ENCODE measurements at places on chromosomes 7 and 10. TPM values are rescaled to one million over a fixed set of nuclear protein-coding genes. Genes with fewer than 3 reads are reported as not detected.

GRCh38 chr10:90417476-90418210 is 440.2 kb downstream of the HTR7 start:
- no peak overlapping the region for H3K27ac ChIP-seq
- DNase-seq = no peak

DNA sequence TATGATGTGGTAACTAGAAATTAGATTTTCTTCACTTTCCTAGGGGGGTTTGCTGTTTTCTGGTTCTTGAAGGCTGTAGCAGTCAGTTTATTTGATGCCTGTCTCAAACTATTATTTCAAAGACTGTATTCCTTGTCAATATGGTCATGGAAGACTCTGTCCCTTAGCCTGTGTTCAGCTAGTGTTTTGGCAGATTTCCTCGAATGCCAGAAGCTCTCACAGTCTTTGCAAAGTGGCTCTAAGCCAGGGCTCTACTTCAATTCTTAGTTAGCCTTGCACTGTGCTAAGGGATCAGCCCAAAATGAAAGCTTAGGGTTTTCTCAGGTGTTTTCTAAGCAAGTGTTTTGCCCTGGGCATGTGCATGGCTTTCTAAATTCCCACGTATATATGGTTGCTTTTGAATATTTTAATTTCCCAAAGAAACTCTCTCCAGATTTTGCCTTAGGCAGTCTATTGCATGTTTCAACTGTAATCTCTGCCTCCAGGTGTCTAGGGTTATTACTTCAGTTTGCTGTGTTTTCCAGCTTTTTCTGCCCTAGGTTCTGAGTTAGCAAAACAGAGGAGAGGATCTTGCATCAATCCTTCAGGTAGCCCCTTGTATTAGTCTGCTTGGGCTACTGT is 7.2 kb upstream of the C1GALT1 start:
- H3K4me3 ChIP-seq = no peak overlapping the region
- H3K4me1 ChIP-seq = peaks cover 15% of the 10 kb centered on the region
- no peaks in the 10 kb centered on the region for H3K36me3 ChIP-seq
- H3K27ac ChIP-seq = peak overlapping the region; percentile 38
- no peak for DNase-seq

- no peak overlapping the region for H3K27ac ChIP-seq
- no peaks in the 10 kb centered on the region for H3K36me3 ChIP-seq
- no peaks in the 10 kb centered on the region for H3K4me1 ChIP-seq
- no peaks in the 10 kb centered on the region for H3K27me3 ChIP-seq
These were observed 103.6 kb upstream of the EGR2 start for GRCh38 chr10:62919776-62920175.

DNA sequence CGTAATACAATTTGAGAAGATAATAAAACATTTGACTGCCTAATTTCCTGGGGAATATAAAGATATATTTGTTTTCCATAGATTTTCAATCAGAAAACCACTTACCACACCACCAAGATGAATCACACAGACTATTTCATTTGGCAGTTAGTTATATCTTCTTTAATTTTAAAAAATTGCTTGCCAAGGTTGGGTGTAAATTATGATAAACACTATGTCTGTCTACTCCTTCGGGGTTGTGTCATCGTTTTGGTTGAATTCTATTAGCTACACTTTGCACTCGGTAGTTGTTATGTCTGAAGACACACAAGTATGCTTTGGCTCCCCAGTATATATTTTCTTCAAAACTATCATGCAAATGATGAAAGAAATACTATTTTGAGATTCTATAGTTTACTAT is 594.8 kb upstream of the SEMA3D start:
- H3K36me3 ChIP-seq = no peaks in the 10 kb centered on the region
- H3K4me1 ChIP-seq = no peaks in the 10 kb centered on the region
- no peak for DNase-seq
- H3K27me3 ChIP-seq = no peaks in the 10 kb centered on the region
- no peak overlapping the region for H3K27ac ChIP-seq

DNA sequence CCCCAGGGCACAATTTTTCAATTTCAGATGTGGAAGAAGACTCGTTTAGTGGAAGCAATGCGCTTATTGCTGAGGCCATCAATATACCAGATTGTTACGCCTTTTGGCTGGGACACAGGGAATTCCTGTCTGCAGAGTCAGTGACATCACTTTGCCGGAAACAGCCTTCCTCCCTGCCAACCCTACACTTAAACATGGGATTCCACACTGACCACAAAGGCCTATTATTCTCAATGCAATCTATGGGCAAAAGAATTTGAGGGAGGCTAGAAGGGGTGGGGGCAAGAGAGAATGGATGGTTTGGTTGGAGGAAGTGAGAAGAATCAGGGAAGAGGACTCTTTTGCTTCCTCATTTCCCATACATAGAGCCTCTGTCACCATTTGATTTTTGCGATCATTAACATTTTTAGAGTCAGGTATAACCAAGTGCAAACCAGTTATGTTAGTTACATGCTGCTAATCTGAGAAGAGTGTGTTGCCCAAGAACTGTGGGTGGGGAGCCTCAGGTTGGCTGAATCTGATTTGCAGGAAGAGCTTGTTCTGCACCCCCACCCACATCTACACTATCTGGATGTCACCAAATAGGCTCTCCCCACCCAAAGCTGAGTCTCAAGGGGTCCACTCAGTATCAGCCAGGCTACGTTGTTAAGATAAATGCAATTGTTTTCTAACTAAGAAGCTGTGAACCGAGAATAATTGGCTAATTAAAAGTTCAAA is 58.2 kb downstream of the ENTPD1 start:
- peak overlapping the region; percentile 96 for H3K27ac ChIP-seq
- no peaks in the 10 kb centered on the region for H3K27me3 ChIP-seq
- H3K36me3 ChIP-seq = no peaks in the 10 kb centered on the region
- peak overlapping the region; percentile 15 for H3K4me3 ChIP-seq
- no peak for DNase-seq

- no peak overlapping the region for H3K4me3 ChIP-seq
- no peaks in the 10 kb centered on the region for H3K27me3 ChIP-seq
- H3K27ac ChIP-seq = no peak overlapping the region
- no peak for DNase-seq
- H3K4me1 ChIP-seq = peaks cover 10% of the 10 kb centered on the region
These were observed 57.6 kb downstream of the RNLS start for GRCh38 chr10:88525371-88526069.

DNA sequence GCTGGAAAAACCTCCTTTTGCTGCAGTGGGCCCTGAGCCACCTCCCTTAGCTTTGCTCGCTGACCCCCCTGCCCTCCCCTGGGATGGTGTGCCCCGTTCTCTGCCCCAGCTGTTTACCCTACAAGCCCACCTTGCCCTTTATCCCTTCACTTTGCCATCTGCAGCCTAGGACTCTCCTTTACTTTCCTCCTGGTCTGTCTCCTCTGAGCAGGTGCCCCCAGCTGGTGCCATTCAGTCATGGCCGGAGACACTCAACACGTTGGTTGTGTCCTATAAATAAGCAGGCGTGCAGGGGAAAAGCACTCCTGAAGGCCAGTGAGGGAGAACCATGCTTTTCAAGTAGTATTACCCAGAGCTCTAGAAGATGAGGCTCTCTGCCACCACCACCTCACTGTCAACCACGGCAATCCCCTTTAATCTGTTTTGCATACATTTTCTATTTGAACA is 6.1 kb downstream of the RASSF4 start:
- H3K4me1 ChIP-seq = peaks cover 63% of the 10 kb centered on the region
- peaks cover 12% of the 10 kb centered on the region for H3K36me3 ChIP-seq
- H3K27ac ChIP-seq = peak overlapping the region; percentile 72
- no peaks in the 10 kb centered on the region for H3K27me3 ChIP-seq
- H3K4me3 ChIP-seq = peak overlapping the region; percentile 61
- DNase-seq = peak; percentile 45

DNA sequence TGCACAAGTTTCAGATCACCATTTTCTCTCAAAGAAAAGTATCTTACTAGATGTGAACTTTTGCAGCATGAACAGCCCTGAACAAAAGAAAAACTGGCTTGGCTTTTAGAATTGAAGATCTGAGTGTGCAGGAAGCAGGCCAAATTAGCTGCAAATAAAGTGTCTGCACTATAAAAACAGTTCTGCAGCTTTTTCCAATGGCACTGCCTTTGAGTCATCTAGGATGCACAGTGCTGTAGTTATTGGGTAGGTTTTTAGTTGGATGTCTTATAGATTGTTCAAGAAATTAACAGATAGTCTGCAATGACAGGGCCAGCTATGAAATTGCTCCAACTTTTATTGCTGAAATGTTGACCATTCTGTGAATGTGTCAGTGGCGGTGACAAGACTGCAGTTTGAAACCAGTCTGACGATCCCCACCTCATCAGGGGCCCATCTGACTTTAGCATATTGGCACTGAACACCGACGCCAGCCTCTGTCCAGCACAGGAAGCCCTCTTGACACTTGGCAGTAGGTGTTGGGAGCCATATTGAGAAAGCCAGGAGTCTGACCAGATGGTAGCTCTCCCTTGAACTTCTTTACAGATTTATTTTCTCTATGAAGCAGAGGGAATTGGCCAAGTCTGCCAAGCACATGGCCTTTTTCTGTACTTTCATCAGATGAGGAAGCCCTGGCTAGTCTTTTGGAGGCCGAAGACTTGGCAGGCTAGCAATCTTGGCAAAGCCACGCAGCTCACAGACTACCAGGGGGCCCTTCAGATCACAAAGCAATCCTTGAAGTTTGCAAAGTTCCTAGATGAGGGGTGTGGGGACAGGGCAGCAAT is 490.6 kb downstream of the NEBL start:
- H3K4me3 ChIP-seq = no peak overlapping the region
- no peaks in the 10 kb centered on the region for H3K4me1 ChIP-seq
- H3K36me3 ChIP-seq = no peaks in the 10 kb centered on the region
- DNase-seq = no peak

GRCh38 chr7:14639801-14640200 is 262.8 kb downstream of the DGKB start:
- no peaks in the 10 kb centered on the region for H3K4me1 ChIP-seq
- no peaks in the 10 kb centered on the region for H3K36me3 ChIP-seq
- no peak overlapping the region for H3K4me3 ChIP-seq
- no peak for DNase-seq
- no peaks in the 10 kb centered on the region for H3K27me3 ChIP-seq

DNA sequence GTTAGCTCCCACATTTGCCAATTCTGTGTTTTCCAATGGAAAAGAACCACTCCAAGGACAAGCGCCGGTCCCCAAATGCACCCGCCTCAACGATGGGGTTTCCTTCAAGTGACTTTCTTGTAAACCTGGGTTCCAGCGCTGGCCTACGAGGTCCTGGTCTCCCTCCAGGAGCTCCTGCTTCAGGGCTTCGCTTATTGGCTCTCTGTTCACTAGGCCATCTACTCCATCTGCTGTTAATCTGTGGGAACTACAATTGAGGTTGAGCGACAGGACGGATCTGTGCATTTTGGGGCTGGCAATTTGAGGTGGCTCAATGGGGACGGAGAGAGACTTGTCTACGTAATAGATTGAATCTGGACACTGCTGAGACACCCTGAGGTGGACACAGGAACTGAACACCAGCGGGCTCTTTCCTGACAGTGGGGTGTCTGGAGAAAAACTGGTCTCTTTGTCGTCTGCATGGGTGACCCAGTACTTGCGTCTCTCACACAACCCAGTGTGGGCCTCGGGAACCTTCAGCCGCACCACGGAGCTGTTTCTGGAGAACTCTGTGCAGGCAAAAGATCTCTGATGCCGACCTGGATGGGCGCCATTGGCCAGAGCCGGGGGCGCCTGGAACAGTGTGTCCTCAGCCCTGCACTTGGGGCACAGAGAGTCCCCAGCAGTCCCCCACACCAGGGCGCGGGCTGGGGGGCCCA is 115.9 kb upstream of the ADAM12 start:
- no peaks in the 10 kb centered on the region for H3K4me1 ChIP-seq
- H3K27ac ChIP-seq = no peak overlapping the region
- H3K27me3 ChIP-seq = no peaks in the 10 kb centered on the region

DNA sequence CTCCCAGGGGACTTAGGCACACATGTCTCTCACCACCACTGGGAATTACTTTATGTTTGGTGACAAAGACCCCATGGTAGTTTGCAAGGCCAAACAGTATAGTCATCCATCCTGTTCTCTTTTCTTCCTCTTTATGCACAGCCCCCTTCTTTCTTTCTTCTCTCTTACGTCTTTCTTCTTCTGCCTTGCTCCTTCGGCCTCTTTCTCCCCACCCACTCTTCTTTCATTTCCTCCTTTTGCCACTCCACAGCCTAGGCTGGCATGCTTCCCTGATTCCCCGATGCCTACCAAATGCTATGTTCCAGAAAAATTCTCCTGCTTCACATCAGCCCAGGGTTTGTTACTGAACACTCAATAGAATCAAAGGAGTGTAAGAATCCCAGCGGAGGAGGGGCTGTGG is 62.4 kb upstream of the MKLN1 start:
- no peaks in the 10 kb centered on the region for H3K36me3 ChIP-seq
- no peak overlapping the region for H3K4me3 ChIP-seq
- H3K27ac ChIP-seq = no peak overlapping the region
- H3K27me3 ChIP-seq = no peaks in the 10 kb centered on the region
- DNase-seq = no peak

DNA sequence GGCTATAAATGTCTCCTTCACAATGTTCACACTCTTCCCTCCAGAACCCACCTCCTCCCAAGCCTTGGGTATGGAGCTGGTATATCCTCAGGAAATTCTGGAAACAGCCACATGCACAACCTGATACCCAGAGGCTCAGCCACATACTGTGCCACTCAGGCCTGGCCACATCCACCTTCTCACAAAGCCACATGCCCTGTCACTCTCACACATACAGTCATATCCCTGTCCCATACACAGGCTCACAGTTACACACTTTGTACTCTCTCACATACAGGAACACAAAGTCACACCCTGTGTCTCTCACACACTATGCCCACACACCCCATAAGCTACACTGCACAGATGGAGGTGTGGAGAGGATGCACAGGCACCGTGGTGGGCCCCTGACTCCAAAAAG is 10.1 kb downstream of the KCNIP2 start:
- no peaks in the 10 kb centered on the region for H3K36me3 ChIP-seq
- peaks cover 29% of the 10 kb centered on the region for H3K4me1 ChIP-seq

DNA sequence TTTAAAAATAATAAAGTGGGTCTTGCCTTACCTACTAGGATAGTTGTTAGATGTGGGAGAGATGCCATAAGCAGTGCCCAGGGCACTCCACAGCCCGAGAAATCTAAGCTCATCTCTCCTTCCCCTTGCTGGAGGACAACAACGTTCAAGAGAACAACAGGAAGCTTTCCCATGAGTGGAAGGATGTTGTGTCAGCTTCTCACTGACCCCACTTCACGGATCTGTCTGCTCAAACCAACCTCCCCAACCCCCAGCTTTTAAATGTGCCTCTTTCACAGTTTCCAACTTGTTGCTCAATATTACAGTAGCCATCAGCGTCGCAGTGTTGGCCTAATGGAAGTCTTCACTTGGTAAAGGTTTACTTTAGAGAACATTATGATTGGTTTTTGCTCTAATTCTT is 72.1 kb downstream of the PTPRE start:
- H3K27me3 ChIP-seq = peaks cover 9% of the 10 kb centered on the region
- peak; percentile 34 for DNase-seq
- H3K36me3 ChIP-seq = no peaks in the 10 kb centered on the region
- no peak overlapping the region for H3K27ac ChIP-seq

TRIM4 gene
- 13.0 TPM for total RNA-seq

HSPA12A gene
- 11.0 TPM for total RNA-seq

OR2A1 gene
- total RNA-seq = not detected

PPIF gene
- total RNA-seq = 91.3 TPM

UPK3BL2 gene
- total RNA-seq = 19.8 TPM

GPR15LG gene
- total RNA-seq = 0.70 TPM

PTPRN2 gene
- total RNA-seq = 16.2 TPM
